ENCODE measurements at places on chromosomes 7 and 10. TPM values are rescaled to one million over a fixed set of nuclear protein-coding genes. Genes with fewer than 3 reads are reported as not detected.

GRCh38 chr10:50447691-50448090, 176.1 kb downstream of the SGMS1 start:
- DNase-seq: no peak

- no peak for DNase-seq
Measured at GRCh38 chr10:3797750-3798149, 12.7 kb upstream of the KLF6 start.

GRCh38 chr10:122044713-122045112, 55.8 kb downstream of the TACC2 start:
- peak; percentile 35 for DNase-seq

- DNase-seq: no peak
Measured at GRCh38 chr10:10367264-10367663, 650.4 kb upstream of the CELF2 start.

DNA sequence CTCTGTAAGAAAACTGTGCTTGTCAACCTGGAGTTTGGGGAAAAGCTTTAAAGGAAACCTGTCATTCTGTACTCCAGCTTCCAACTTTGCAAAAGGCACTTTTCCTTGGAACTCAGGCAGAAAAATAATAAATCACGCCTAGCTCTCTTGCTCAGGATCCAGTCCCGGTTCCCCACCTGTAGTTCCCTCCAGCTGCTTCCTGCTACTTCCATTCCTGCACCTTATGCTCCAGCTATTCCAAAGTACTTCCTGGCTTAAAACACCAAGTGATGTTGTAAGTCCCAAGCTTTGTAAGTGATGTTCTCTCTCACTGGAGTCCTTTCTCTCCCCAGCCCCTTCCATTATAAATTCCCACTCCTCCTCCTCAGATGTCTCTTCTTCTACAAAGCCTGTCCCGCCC, 98.6 kb downstream of the GRM8 start:
- no peak for DNase-seq

LDB3 gene
- 1.9 TPM for polyA plus RNA-seq

XRCC2 gene
- polyA plus RNA-seq: 7.1 TPM

UBTD1 gene
- 9.8 TPM for polyA plus RNA-seq
